ENCODE measurements at places on chromosomes 3 and 15.

- H3K4me1 ChIP-seq, result peaks cover 28% of the 10 kb centered on the region
- H3K36me3 ChIP-seq, result no peaks in the 10 kb centered on the region
- no peak overlapping the region for H3K27ac ChIP-seq
- peak; percentile 67 for DNase-seq
Measured at GRCh38 chr15:90031231-90031791, 30.2 kb downstream of the ZNF710 start.

- peaks cover 24% of the 10 kb centered on the region for H3K4me1 ChIP-seq
- peaks cover 11% of the 10 kb centered on the region for H3K36me3 ChIP-seq
- no peak for DNase-seq
- no peaks in the 10 kb centered on the region for H3K27me3 ChIP-seq
- H3K27ac ChIP-seq, result no peak overlapping the region
Measured at GRCh38 chr3:37899711-37900306, 38.1 kb downstream of the CTDSPL start.

DNA sequence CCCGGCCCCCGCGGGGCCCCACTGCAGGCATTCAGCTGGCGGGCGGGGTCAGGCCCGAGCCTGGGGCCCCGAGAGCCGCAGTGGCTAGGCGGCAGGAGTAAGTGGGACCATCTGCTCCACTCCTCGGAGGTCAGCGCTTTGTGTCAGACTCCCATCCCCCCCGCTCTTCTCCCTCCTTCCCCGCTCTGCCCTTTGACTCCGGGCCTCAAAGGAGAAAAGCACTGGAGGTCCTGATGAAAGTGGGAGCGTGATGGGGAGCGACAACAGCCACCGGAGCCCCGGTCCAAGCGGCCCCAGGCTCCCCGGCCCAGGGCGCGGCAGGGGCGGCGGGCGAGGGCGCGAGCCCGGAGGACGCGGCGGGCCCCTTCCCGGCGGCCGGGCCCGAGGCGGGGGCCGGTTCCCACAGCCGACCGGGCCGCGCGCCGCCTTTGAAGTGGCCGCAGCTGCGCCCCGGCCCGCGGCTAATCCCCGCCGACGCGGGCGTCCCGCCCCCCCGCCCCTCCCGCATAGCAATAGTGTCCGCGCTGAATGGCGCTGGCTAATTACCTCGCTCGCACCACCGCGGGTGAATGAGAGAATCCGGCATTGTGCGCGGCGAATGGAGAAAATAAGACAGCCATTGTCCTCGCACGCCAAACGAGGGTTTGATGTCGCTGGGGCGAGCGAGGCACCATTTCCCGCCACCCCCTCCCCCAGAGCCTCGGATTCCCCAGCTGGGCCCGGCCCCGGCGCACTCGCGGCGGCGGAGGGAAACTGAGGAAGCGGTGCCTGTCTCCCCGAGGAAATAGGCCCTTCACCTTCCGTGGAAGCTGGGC lies 22.4 kb downstream of the IGDCC3 start:
- peaks cover 13% of the 10 kb centered on the region for H3K4me1 ChIP-seq
- H3K27me3 ChIP-seq, result peaks cover 8% of the 10 kb centered on the region
- DNase-seq, result peak; percentile 41
- H3K27ac ChIP-seq, result peak overlapping the region; percentile 55

- no peaks in the 10 kb centered on the region for H3K4me1 ChIP-seq
- no peak for DNase-seq
- H3K36me3 ChIP-seq, result no peaks in the 10 kb centered on the region
- no peak overlapping the region for H3K4me3 ChIP-seq
- H3K27me3 ChIP-seq, result no peaks in the 10 kb centered on the region
Measured at GRCh38 chr3:112505907-112506306, 6.6 kb upstream of the BTLA start.

- DNase-seq, result no peak
- H3K27me3 ChIP-seq, result no peaks in the 10 kb centered on the region
- H3K4me3 ChIP-seq, result no peak overlapping the region
- H3K27ac ChIP-seq, result no peak overlapping the region
- H3K4me1 ChIP-seq, result no peaks in the 10 kb centered on the region
Measured at GRCh38 chr15:94168250-94168649, 63.1 kb upstream of the MCTP2 start.

DNA sequence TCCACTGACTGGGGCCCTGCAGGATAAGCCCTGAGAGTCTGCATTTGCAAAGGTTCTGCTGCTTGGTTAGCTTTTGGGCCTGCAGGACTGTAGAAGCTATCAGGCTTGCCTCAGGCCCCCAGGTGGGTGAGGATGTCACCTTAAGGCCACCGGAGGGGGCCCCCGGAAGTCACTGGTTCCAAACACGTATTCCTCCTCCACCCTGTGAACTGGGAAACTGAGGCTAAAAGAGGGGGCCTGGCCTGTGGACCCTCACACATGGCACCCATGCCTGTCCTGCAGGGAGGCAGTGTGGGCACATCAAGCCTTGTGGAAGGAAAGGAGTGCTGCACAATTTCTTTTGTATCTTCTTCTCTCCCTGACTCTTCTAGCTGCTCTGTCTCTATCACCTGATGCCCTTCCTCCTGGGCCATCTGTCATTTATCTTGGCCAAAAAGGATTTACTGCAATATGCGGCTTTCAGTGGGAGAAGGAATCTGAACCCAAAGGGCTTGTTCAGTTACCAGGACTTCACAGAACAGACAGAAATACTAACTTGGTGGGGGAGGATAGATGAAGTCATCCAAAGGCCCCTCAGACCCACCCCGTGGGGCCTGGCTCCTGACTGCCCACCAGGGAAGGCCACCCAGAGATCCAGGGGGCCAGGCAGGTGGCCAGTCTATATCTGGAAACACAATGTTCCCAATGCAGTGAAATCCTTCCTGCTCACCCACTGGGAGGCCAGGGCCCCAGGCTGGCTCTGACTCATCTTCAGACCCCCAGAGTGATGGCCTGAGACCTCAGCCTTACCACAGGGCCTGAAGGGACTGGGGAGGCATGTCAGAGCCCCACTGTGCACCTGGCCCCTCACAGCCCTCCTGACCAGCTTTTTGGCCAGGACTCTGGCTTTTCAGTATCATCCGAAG lies 18.3 kb downstream of the UBAP1L start:
- H3K4me3 ChIP-seq, result no peak overlapping the region
- H3K36me3 ChIP-seq, result peaks cover 62% of the 10 kb centered on the region
- DNase-seq, result no peak
- no peaks in the 10 kb centered on the region for H3K27me3 ChIP-seq
